ENCODE measurements at places on chromosomes 5 and 9. TPM values are rescaled to one million over a fixed set of nuclear protein-coding genes. Genes with fewer than 3 reads are reported as not detected.
A peak's percentile ranks its signal among the peaks of the same experiment; 100 is the strongest.

The PGM5 gene
- total RNA-seq, result 0.14 TPM

The TYRP1 gene
- 0.26 TPM for total RNA-seq

DNA sequence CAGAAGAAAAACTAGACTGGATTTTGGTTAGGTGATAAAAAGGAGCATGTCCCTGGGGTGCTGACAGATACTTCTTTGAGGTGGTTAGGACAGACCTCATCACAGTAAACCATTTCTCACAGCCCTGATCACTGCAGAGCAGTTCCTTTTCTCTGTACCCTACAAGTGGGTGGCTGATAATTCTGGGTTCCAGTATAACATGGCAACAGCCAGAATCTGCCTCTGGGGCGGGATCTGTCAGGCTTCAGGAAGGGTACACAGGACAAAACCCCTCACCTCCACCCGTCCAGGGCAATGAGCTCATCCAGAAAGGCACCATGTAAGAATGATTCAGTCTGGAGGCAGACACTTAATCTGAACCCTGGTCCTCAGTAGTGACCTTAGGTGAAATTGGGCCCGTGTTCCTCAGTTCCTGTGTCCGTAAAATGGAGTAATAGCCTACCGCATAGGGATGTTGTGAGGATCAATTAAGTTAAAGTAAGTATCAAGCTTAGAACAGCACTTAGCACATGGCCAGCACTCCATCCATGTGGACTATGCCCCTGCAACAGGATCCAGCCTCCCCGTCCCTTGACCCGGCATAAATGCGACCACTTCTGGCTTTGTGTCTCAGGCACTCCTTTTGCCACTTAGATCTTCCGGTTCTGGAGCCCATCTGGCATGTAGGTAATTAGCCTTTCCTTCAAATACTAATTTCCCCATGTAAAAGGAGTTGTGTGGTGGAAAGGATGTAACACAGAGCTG lies 129.2 kb downstream of the LHFPL2 start:
- no peak for DNase-seq

The TXNDC15 gene
- 25.5 TPM for total RNA-seq

- no peak for DNase-seq
Measured at GRCh38 chr9:91795598-91796241, 154.3 kb downstream of the ROR2 start.

The N4BP3 gene
- 32.0 TPM for total RNA-seq

The CTSL gene
- 46.8 TPM for total RNA-seq

GRCh38 chr9:110996436-110997220 lies 41.6 kb downstream of the LPAR1 start:
- no peak for DNase-seq

GRCh38 chr5:22471154-22471553 lies 382.0 kb downstream of the CDH12 start:
- DNase-seq, result no peak

The POLR3G gene
- 126 TPM for total RNA-seq

- peak; percentile 99 for DNase-seq
Measured at GRCh38 chr9:35675732-35676392, 2.1 kb downstream of the CA9 start.

DNA sequence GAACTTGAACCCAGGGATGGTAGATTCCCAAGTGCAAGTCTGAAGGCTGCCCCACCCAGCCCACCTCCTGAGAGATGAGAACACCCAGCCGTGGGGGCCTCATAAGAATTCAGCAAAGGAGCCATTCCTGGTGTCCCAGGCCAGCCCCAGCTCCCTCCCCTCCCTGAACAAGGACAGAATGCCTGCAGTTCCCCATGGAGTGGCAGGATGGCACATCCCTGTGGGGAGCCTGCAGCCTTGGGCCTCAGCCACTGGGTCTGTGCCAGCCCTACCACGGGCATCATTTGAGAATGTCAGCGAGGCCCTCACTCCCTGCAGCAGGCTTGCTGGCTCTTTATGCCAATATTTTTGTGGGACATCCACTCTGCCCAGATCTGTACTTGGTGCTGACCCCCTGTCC lies 36.2 kb upstream of the RAPGEF1 start:
- peak; percentile 22 for DNase-seq

DNA sequence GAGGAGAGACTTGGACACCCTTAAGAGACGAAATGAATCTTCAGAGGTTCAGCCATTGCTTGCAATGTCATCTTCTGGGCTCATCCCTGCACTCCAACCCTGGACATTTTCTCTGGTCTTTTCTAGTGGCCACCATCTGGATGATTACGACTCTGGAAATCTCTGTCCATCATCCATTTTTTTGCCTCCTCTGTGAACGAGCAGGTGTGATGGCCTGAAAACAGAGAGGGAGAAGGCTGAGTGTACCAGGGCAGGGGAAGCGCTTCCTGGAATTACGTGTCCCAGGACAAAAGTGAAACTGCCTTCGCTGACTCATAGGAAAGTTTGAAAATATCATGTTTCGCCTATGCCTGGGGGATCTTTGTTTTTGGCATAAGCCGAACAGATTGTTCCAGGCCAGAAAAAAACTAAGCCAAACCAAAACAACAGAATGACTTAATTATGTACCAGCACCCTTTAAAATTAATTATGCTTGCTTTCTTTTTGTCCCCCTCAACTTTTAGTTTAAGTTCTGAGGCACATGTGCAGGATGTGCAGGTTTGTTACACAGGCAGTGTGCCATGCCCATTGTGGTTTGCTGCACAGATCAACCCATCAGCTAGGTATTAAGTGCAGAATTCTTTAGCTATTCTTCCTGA lies 31.9 kb downstream of the ANKRD33B start:
- no peak for DNase-seq

The GABRP gene
- 2.2 TPM for total RNA-seq

The LIFR gene
- total RNA-seq, result 11.8 TPM

- no peak for DNase-seq
Measured at GRCh38 chr5:133992429-133993155, 12.2 kb downstream of the VDAC1 start.

DNA sequence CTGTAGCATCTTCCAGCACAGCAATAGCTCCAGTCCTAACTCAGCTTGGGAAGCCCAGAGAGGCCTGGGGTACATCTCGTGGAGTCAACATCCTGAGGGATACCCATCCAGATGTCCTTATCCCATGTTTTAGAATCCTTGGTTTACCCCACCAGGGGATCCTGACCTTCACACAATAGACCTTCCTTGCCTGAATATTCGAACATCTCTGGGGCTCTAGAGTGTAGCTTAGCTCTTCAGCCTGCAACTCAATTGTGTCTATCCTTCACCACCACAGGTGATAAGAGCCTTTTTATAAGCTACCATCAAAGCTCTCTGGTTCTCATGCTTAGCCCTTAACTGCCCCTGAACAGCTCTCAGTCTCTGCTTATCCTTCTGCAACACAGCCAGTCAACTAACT lies 7.5 kb upstream of the RALGPS1 start:
- peak; percentile 51 for DNase-seq
